ENCODE measurements at places on chromosomes 12 and 14. TPM values are rescaled to one million over a fixed set of nuclear protein-coding genes. Genes with fewer than 3 reads are reported as not detected.

The TAS2R20 gene
- 2.8 TPM for total RNA-seq

The RNF31 gene
- total RNA-seq = 57.9 TPM

The OR6C3 gene
- not detected for total RNA-seq

The MANSC1 gene
- 3.0 TPM for total RNA-seq

The EFS gene
- 1.7 TPM for total RNA-seq

The RDH5 gene
- total RNA-seq = 58.9 TPM

The PLEK2 gene
- total RNA-seq = 3.0 TPM

The MEG3 gene
- 164 TPM for total RNA-seq

The DPY19L2 gene
- total RNA-seq = 2.3 TPM

The CMA1 gene
- total RNA-seq = not detected

The RD3L gene
- not detected for total RNA-seq

The PCED1B gene
- not detected for total RNA-seq

The ZNF891 gene
- total RNA-seq = 1.7 TPM

The PXMP2 gene
- 16.4 TPM for total RNA-seq

The PELI2 gene
- 18.7 TPM for total RNA-seq

The NR1H4 gene
- not detected for total RNA-seq

The FAM181A gene
- not detected for total RNA-seq

The GDF3 gene
- total RNA-seq = not detected

The POTEG gene
- not detected for total RNA-seq

The SLC17A8 gene
- total RNA-seq = not detected

The DPF3 gene
- 13.9 TPM for total RNA-seq
